ENCODE measurements at places on chromosomes 6 and 20. TPM values are rescaled to one million over a fixed set of nuclear protein-coding genes. Genes with fewer than 3 reads are reported as not detected.

STMND1 gene
- total RNA-seq: not detected

ADGRF1 gene
- not detected for total RNA-seq

FLRT3 gene
- total RNA-seq: 0.17 TPM

SOBP gene
- 3.1 TPM for total RNA-seq

AK9 gene
- total RNA-seq: 5.0 TPM

SGK2 gene
- 0.08 TPM for total RNA-seq

HDGFL1 gene
- not detected for total RNA-seq

POPDC3 gene
- 5.1 TPM for total RNA-seq

APCDD1L gene
- 10.9 TPM for total RNA-seq

DEF6 gene
- 5.7 TPM for total RNA-seq

DEFB129 gene
- not detected for total RNA-seq

GTSF1L gene
- not detected for total RNA-seq

SIRPB1 gene
- not detected for total RNA-seq

HECA gene
- total RNA-seq: 8.5 TPM

MBOAT1 gene
- 20.9 TPM for total RNA-seq

ZC2HC1B gene
- not detected for total RNA-seq

TNFAIP3 gene
- total RNA-seq: 4.4 TPM

CLIC1 gene
- total RNA-seq: 269 TPM

TMC2 gene
- total RNA-seq: 0.12 TPM

PHACTR1 gene
- 11.7 TPM for total RNA-seq

NOX3 gene
- total RNA-seq: not detected

PLA2G7 gene
- total RNA-seq: 2.8 TPM

PARD6B gene
- 29.2 TPM for total RNA-seq

CFB gene
- total RNA-seq: not detected

CGAS gene
- total RNA-seq: 14.8 TPM

MMS22L gene
- total RNA-seq: 64.2 TPM

LGSN gene
- 0.45 TPM for total RNA-seq

ASIP gene
- total RNA-seq: not detected

TMEM244 gene
- not detected for total RNA-seq

CBFA2T2 gene
- 14.7 TPM for total RNA-seq

VARS1 gene
- 153 TPM for total RNA-seq

MYCT1 gene
- 1.6 TPM for total RNA-seq

ID4 gene
- 7.0 TPM for total RNA-seq

SNAP25 gene
- 0.78 TPM for total RNA-seq

NKAIN4 gene
- total RNA-seq: 16.0 TPM

CDH4 gene
- 4.2 TPM for total RNA-seq

FAM110A gene
- 13.7 TPM for total RNA-seq

UST gene
- 33.0 TPM for total RNA-seq

JPH2 gene
- total RNA-seq: 0.78 TPM

C6orf132 gene
- 48.3 TPM for total RNA-seq

FOXA2 gene
- not detected for total RNA-seq

Data from GM23338 (cell line).